ENCODE measurements at places on chromosomes 12 and 14. TPM values are rescaled to one million over a fixed set of nuclear protein-coding genes. Genes with fewer than 3 reads are reported as not detected.

The CCNK gene
- total RNA-seq, result 84.7 TPM

The OTX2 gene
- 30.1 TPM for total RNA-seq

The AQP6 gene
- total RNA-seq, result 0.21 TPM

The SLC10A1 gene
- total RNA-seq, result not detected

The SRSF9 gene
- 276 TPM for total RNA-seq

The DDIT3 gene
- 3.4 TPM for total RNA-seq

The PIANP gene
- total RNA-seq, result 8.2 TPM

The ADCY4 gene
- total RNA-seq, result 2.4 TPM

The TMEM52B gene
- not detected for total RNA-seq

The BRMS1L gene
- total RNA-seq, result 12.1 TPM

The BTBD6 gene
- 10.0 TPM for total RNA-seq

The CCDC197 gene
- total RNA-seq, result not detected

The MAP1LC3B2 gene
- 2.5 TPM for total RNA-seq

The STAC3 gene
- 3.4 TPM for total RNA-seq

The ZBTB42 gene
- total RNA-seq, result 5.4 TPM

The TNS2 gene
- 7.7 TPM for total RNA-seq

The KRT78 gene
- not detected for total RNA-seq

The BAG5 gene
- total RNA-seq, result 24.8 TPM

The WSCD2 gene
- total RNA-seq, result 1.6 TPM

The ADGRD1 gene
- total RNA-seq, result 0.80 TPM

The RAB21 gene
- 33.6 TPM for total RNA-seq

Data from WTC11 (cell line).